OCI-M1 (cell line): ENCODE measurements at places on chromosomes 4 and X.

GRCh38 chr4:139015948-139016471, 429 bp downstream of the NOCT start:
- DNase-seq, result peak; percentile 76

DNA sequence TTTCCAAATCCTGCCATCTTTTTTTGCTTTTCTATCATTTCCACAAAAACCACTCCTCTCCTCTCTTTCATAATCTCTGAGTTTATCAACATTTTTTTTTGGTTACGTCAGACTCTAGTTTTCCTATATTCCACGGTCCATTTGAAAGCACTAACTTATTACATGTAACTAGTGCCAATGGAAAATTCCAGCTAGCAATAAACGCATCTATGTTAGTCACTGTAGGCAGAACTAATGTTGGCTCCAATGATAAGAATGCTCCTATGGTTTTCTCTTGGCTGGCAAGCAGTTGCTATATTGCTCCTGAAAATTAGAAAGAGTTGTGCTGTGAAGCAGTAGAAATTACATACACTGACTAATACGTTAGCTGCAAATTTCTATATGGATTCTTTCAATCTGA, 634.6 kb upstream of the FTHL17 start:
- no peak for DNase-seq

GRCh38 chrX:76538860-76539259, 111.3 kb downstream of the MAGEE1 start:
- no peak for DNase-seq

GRCh38 chr4:76723924-76724323, 174.0 kb downstream of the SOWAHB start:
- peak; percentile 24 for DNase-seq

GRCh38 chr4:56480691-56481090, 13.3 kb downstream of the SRP72 start:
- DNase-seq, result no peak

- DNase-seq, result peak; percentile 13
These were observed 32.3 kb upstream of the IRF2 start for GRCh38 chr4:184506527-184507121.

DNA sequence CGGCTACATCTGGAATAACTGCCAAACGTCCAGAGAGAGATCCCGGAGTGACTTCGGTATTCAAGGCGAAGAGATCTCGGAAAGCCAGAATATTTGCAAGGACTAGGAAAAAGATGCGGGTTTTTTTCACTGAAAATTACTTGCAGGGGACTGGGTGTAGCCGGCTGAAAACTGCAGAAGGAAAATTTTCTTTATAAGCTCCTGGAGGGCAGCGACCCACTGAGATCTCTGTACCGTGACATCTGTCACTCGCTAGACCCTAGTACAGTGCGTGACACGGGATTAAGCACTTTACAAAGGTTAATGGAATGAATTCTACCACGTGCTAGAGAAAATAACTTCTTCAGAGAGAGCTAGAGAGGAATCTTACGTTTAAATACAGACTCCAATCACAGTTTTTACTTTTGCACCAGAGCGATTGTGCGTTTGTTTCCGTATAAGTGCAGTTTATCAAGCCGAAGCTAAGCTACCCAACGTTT, 1.1 kb upstream of the LCORL start:
- peak; percentile 63 for DNase-seq

- no peak for DNase-seq
These were observed 223.0 kb downstream of the GRIA2 start for GRCh38 chr4:157443537-157443936.

DNA sequence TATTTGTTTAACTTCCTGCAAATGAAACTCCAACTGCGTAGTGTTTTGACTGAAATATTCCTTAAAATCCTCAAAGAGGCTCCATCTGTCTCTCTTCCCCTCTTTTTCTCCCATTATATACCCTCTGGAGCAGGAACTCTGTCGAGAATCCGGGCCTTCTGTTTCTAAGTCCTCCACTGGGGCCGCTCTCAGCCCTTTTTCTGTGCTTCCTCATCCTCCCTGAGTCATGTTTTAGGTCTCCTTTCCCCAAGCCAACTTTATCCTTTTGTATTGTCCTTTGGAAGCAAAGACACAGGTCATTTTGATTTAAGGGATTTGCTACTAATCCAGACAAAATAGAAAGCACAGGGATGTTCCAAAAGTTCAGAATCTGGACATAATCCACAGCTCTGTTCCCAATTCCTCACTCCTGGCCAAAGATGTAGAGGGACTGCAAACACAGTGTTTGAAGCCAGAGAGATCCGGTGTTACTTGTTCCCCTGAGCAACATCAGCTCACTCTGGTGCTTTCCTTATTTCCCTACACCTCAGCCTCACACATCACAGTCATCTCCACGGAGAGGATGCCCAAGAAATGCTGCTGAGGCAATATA, 131.0 kb upstream of the KLF3 start:
- no peak for DNase-seq

DNA sequence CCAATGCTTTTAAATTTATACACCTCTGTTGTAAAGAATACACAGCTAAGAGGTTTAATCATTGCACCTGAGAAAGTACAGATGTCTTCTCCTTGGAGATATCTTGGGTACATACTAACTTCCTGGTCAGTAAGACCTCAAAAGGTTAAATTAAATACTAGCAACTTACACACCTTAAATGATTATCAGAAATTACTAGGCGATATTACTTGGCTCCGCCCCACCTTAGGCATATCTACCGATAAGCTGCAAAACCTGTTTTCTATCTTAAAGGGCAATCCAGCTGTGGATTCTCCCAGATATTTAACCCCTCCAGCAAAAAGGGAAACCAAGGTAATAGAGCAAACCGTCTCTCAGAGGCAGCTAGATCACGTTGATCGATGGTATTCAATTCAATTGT, 819.4 kb downstream of the FAM133A start:
- no peak for DNase-seq

DNA sequence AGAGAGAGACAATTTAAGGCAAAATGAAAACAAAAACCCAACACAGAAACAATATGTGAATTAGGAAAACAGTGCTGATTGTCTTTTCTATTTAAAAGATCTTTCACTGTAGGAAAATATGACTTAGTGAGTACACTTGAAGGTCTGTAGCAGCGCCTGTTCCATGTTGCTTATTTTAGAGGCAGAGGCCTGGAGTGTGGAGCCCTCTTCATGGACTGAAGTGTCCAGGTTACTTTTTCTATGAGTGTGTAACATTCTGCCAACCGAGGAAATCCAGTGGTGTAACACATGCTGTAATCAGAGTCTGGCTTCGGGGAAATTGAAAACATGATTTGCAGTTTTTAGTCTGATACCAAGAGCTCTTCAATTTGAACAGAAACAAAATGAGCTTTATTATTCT, 64.0 kb upstream of the GPRIN3 start:
- DNase-seq, result peak; percentile 26

- DNase-seq, result no peak
These were observed 112.6 kb downstream of the PHKA2 start for GRCh38 chrX:18871161-18871890.

GRCh38 chr4:177485528-177485927, 43.3 kb upstream of the AGA start:
- no peak for DNase-seq

- DNase-seq, result peak; percentile 53
These were observed 335.0 kb downstream of the BMPR1B start for GRCh38 chr4:95092766-95093165.
